ENCODE measurements at places on chromosomes 3 and 15.

GRCh38 chr3:58560771-58561311 lies 16.4 kb downstream of the FAM107A start:
- DNase-seq = peak; percentile 27

DNA sequence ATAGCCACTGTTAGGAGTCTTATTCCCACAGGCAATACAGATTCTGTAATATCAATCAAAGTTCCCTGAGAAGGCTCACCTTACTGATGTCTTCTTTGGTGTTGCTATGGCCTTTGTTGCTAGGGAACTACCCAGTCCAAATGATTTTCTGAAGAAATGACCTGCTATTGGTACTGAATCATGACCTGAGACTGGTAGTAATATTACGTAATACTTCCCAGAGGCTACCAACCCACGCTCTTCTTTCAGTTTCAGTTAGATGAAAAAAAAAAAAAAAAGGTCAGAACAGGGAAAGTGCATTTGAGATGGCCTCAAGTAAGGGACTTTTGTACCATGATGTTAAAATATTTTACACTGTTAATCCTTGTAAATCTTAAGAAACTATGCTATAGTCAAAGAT lies 1092.5 kb upstream of the EPHA6 start:
- no peak for DNase-seq

DNA sequence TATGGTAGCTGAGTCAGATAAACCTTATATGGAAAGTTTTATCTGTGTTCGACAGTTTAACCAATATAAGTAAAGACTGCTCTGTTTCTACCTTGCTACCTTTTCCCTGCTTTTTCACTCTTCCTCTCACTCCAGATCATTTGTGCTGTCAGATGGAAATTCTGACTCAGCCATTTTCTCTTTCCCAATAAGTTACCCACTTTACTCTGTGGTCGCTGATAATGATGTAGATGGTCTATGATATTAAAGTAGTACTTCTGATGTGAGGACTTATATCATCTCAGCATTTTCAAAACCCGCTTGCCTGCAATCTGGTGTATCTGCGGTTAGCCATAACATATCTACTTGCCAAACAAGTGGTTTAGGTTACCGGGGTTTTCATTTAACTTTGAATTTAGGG lies 15.0 kb upstream of the UTS2B start:
- no peak for DNase-seq

GRCh38 chr15:100078511-100079220 lies 263.1 kb downstream of the ADAMTS17 start:
- DNase-seq = no peak

DNA sequence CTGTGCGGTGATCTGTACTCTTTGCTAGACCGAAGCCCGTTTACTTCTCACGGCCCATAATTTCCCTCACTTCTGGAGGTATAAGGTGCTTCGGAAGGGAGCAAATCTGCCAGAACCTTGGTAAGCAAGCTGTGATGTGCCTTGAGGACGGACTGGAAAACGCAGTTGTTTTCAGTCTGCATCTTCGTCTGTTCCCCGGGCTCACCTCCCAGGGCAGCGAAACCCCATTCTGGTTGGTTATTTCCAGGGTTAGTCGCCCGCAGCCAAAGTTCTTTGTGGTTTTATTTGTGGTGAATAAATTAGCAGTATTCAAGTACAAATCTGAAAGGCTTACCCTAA lies 401 bp downstream of the RAMAC start:
- DNase-seq = no peak

GRCh38 chr15:41517895-41518449 lies 4.3 kb upstream of the LTK start:
- DNase-seq = no peak

GRCh38 chr3:103002425-103003176 lies 567.8 kb downstream of the ZPLD1 start:
- no peak for DNase-seq

DNA sequence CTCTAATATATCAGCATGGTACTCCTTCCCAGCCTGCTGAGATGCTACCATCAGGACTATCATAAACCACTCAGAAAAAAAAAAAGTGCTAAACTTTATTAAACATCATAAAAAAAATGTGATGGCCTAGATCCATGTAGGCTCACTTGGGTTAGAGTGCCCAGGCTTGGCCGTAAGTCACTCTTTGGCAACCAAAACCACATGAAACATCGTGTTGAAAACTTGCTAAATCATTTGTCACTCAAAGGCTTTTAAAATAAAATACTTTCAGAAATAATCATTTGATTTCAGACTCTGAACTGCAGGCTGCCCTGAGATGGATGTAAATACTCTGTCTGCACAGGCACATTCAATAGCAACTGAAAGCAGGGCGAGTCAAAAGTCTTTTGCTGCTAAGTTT lies 78.4 kb upstream of the WNT5A start:
- no peak for DNase-seq

GRCh38 chr15:45868109-45868691 lies 233.4 kb downstream of the SQOR start:
- no peak for DNase-seq

DNA sequence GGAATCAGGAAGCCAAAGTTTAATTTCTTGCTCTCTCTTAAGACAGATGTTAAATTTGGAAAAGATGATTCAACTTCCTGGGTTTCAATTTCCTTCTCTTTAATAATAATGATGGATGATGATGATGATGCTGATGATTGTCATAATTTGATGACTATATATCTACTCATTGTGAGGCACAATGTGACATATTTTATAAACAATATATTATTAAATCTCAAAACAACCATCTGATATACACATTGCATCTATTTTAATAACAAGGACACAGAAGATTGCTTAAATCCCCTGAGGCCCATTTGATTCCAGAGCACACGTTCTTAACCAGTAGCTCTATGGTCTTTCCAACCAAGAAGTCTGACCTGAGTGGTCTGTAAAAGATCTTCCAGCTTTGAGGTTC lies 124.0 kb downstream of the CNTN6 start:
- DNase-seq = no peak

DNA sequence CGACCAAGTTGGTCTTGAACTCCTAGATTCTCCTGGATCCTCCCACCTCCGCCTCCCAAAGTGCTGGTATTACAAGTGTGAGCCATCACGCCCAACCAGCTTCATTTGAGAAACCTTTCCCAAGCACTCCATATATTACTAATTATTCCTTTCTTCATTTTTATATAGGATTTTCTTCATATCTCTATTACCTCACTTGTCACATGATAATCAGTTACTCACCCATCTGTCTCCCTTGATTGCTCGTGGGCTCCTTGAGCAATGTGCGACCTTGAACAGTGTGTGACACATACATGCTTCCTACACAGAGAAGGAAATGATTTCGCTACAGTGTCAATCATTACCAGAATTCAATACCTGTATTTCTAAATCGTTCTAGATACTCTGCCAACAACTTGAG lies 110.7 kb upstream of the C2CD4B start:
- no peak for DNase-seq

DNA sequence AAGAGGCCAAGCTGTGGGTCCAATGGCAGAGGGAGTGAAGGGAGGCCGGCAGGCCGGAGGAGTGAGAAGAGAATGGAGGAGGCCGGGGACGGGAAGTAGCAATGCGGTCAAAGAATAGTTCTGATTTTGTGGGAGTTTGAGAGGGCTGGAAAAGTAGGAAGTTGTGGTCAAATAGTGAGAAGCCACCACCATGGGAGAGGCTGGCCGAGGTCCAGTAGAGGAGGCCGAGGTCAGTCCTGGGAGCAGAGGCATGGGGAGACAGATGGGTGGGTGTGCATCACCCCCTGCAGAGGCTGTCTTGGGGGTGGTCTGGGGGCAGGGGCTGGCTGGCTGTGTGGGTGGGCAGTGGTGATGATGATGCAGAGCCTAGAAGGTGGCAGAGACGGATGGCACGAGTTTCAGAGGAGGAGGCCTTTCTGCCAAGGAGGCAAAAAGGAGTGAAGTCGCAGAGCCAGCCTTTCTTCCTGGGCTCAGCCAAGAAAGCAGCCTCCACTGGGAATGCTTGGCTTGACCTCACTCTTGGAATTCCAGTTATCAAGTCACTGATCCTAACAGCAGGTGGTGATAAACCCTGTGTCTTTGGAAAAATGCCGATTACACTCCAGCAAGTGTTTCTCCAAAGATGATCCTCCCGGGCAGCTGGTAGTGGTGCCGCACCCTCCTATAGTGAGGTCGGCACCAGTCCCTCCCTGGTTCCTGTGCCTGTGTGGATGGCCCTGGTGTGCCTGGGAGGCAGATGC lies 57.3 kb downstream of the ARNT2 start:
- DNase-seq = no peak

- DNase-seq = no peak
These were observed 118.8 kb downstream of the ADAMTS9 start for GRCh38 chr3:64568895-64569517.

GRCh38 chr3:195240171-195240701 lies 30.7 kb downstream of the XXYLT1 start:
- peak; percentile 47 for DNase-seq

- no peak for DNase-seq
These were observed 54.3 kb downstream of the GSK3B start for GRCh38 chr3:120039642-120040610.

GRCh38 chr3:14210843-14211594 lies 32.4 kb downstream of the LSM3 start:
- DNase-seq = no peak

GRCh38 chr3:126146525-126147146 lies 33.8 kb downstream of the ALDH1L1 start:
- DNase-seq = peak; percentile 44

Measured in left lobe of liver (tissue), 2 donors.